Activated T-helper 1 cell treated with anti-CD3 and anti-CD28 coated beads, Interleukin-2, amount 50 U/mL, for 16 hours (primary cell): ENCODE measurements at places on chromosomes 7 and 10.

- DNase-seq = no peak
Observed at GRCh38 chr7:103009466-103010185, 65.0 kb downstream of the FBXL13 start.

DNA sequence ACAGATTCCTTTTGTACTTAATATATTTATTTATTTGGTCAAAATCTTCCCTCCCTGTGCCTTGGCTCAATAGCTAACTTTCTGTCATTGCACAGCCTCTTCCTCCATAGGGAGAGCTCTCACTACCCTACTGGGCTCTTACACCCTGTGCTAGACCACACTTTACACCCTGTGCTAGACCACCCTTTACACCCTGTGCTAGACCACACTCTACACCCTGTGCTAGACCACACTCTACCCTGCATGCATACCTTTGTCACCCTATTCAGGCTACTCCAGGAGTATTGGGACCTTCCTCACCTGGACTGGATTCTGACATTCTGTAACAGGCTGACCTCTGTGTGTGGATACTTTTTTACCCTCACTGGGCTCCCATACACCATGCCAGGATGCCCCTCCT is 298.5 kb upstream of the TPK1 start:
- no peak for DNase-seq

DNA sequence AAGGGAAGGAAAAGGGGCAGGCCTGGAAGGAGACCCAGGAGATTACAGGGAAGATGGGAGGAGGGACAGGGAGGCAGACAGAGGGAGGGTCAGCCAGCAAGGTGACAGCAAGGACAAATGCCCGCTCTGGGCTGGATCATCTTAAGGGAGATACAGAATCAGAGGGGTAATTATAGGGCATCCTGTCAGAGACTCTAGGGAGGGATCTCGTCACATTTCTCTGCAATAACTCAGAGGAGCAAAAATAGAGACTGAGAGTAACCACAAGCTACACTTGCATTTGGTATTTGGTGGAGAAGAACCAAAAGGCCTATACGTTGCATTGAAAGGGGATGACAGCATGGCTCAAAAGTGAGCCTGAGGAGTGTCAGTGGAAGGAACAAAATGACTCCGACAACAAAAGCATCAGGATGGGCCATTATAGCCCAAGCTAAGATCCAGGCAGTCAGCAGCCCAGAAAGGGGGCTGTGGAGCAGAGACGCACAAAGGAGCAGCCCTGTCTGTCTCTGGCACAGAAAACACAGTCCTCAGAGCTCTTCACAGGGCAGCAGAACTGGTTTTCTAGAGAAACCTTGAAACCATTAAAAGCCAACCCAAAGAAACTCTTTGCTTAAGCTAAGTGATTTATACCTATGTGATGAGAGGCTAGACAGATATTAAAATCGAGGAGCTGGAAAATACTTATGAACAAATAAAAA is 430.2 kb upstream of the VSTM2A start:
- DNase-seq = no peak

- no peak for DNase-seq
Observed at GRCh38 chr7:90836937-90837336, 240.8 kb downstream of the CDK14 start.

DNA sequence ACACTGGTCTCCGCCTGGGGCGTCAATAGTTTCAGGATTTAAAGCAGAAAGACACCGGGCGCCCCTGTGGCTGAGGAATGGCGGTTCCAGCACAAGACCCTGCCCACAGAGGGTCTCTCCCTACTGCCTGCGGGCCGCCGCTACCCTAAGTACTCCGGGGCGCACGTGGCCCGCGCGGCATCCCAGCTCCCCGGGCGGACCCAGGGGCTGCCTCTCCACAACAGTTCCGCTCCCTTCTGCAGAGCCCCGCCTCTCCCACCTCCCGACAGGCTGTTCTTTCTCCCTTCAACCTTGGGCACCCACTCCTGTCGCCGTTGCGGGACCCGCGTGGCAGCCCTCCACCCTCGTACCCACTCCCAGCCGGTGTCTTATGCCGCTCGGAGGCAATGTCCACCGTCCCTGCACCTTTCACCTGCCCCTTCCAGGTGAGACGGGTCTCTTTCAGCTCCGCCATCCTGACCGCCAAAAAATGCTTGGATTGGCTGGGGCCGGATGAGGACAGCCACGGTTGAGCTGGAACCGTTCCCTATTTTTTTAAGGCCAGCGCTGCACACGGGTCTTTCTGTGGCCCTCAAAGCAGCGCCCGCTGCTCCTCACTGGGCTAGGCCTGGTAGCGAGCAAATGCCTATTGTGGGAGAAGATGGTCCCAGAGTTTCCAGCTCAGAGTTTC is 1.6 kb upstream of the NKX2-3 start:
- no peak for DNase-seq

- DNase-seq = no peak
Observed at GRCh38 chr10:4545062-4545461, 280.9 kb upstream of the AKR1E2 start.

- DNase-seq = no peak
Observed at GRCh38 chr10:129677377-129677927, 210.4 kb downstream of the MGMT start.

DNA sequence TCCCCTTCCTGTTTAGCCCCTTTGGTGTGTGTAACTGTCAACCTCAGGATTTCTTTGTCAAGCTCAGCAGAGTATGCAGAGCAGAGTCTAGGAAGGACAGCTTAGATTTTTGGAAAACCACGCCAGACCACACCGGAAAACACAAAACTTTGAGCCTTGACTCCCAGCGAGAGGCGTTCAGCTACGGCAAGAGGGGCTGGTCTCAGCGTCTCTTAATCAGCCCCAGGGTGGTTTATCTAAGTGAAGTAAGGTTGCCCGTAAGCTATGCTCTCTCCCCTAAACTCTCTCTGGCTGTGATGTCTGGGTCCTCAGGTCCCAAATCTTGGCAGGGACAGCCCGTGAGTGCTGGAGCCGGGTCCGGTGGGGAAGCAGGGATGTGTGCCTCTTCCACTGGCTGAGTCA is 230.9 kb downstream of the KLF6 start:
- DNase-seq = no peak

- no peak for DNase-seq
Observed at GRCh38 chr7:121275204-121275603, 53.6 kb upstream of the WNT16 start.

DNA sequence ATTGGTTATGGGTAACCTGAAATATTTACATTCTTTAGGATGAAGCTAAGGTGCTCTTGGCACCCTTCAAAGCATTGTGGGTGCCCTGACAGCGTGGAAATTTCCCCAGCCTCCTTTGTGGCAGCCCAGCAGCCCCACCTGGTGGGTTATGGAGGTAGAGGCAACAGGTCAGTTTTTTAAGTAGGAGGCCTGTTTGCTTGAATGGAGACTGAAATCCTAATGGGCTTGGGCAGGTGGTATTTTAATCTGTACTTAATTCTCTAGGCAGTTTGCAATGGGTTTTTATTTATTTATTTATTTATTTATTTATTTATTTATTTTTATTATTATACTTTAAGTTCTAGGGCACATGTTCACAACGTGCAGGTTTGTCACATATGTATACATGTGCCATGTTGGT is 139.4 kb downstream of the EPC1 start:
- peak; percentile 10 for DNase-seq

DNA sequence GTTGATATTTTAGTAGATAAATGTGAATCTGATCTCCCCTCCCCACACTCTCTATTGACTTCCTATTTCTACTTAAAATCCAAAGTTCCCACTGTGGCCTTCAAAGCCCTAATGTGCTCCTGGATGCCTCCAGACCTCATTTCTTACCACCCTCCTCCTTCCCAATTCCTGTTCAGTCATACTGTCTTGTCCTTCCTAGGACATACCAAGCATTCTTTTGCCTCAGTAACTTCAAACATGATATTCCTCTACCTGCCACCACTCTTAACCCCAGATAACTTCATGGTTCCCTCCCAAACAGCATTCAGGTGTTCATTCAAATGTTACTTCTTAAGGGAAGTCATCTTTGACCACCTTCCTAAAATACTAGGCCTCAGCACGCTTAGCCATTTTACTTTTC is 34.2 kb upstream of the FAM221A start:
- no peak for DNase-seq

GRCh38 chr10:47088656-47089354 is 177.6 kb downstream of the PTPN20 start:
- no peak for DNase-seq

- DNase-seq = no peak
Observed at GRCh38 chr7:43569424-43569823, 13.5 kb upstream of the STK17A start.

DNA sequence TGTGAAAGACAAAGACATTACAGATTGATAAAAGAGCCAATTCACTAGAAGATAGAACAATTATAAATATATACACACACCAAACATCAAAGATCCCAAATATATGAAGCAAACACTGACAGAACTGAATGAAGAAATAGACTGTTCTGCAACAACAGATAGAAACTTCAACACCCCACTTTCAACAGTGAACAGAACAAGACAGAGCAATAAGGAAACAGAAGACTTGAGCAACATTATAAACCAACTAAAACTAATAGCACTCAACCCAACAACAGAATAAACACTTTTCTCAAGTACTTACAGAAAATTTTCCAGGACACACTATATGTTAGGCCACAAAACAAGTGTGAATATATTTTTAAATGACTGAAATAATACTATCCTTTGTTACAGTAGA is 10.9 kb downstream of the CDCA7L start:
- no peak for DNase-seq
